ENCODE measurements at places on chromosomes 12 and 14. TPM values are rescaled to one million over a fixed set of nuclear protein-coding genes. Genes with fewer than 3 reads are reported as not detected.

The OR6C65 gene
- not detected for total RNA-seq

The CD63 gene
- total RNA-seq: 705 TPM

DNA sequence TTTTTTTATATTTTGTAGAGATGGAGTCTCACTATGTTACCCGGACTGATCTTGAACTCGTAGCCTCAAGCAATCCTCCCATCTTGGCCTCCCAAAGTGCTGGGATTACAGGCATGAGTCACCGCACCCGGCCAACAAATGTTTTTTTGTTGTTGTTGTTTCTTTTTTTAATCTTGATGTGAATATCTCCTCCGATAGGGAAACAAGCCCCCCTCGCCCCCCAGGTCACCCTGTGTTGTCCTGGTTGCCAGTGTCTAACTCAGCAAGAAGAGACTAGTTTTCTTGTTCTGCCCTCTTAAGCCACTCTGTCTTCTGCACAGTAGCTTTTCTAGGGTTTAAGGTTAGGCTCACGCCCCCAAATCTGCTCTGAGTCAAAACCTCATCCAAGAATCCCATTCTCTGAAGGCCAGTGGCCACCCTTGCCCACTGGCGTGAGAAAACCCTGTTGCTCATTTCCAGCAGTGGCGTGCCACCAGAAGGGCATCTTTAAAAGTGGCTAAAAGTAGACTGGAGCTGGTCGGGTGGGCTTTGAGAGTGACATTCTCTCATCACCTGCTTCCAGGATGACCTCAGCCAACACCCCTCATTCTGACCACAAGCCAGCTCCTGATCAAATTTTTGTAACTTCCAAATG is 42.7 kb downstream of the C14orf132 start:
- peaks cover 4% of the 10 kb centered on the region for H3K36me3 ChIP-seq
- H3K27me3 ChIP-seq: peaks cover 79% of the 10 kb centered on the region
- no peak for DNase-seq
- H3K27ac ChIP-seq: no peak overlapping the region
- H3K4me3 ChIP-seq: no peak overlapping the region
- no peaks in the 10 kb centered on the region for H3K4me1 ChIP-seq

The WNT5B gene
- total RNA-seq: 2.1 TPM

DNA sequence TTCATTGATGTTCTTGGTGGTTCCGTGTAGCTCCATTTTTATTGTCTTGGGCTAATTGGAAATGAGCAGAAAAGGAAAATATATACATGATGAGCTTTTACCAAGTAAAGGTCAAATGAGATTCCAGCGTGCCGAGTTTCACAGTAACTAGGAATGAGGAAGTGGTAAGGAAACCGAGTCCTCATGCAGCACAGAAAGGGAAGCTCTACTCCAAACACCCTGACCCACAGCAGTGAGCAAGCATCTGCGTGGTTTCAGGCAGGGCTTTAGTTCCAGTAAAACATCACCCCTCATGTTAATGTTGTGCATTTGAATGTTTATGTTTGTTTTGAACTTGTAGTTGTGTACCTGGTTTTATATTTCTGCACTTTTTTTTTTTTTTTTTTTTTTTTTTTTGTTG is 208.0 kb downstream of the SLC41A2 start:
- H3K36me3 ChIP-seq: no peaks in the 10 kb centered on the region
- DNase-seq: no peak
- no peak overlapping the region for H3K27ac ChIP-seq

DNA sequence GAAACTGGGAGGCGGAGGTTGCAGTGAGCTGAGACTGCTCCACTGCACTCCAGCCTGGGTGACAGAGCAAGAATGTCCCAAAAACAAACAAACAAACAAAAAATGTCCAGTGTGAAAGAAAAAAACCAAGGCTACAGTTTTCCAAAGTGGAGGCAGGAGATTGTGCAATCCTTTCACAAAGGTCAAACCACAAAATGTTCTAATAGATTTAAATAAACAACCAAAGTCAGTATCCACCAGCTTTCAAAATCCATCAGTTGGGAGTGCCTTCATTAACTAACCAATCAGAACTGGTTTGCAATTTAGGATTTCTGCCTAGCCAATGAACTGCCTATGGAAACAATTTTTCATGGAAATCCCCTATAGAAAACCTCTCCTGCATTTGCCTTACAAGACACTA is 52.3 kb upstream of the TRIM9 start:
- H3K36me3 ChIP-seq: no peaks in the 10 kb centered on the region
- no peak for DNase-seq
- no peaks in the 10 kb centered on the region for H3K27me3 ChIP-seq
- no peaks in the 10 kb centered on the region for H3K4me1 ChIP-seq

The GPR132 gene
- total RNA-seq: 1.0 TPM

The RHOJ gene
- 14.6 TPM for total RNA-seq

All from left ventricle myocardium inferior (tissue), 1 donor.